ENCODE measurements at places on chromosomes 1 and 21. TPM values are rescaled to one million over a fixed set of nuclear protein-coding genes. Genes with fewer than 3 reads are reported as not detected.

LCE1C gene
- not detected for total RNA-seq

DNA sequence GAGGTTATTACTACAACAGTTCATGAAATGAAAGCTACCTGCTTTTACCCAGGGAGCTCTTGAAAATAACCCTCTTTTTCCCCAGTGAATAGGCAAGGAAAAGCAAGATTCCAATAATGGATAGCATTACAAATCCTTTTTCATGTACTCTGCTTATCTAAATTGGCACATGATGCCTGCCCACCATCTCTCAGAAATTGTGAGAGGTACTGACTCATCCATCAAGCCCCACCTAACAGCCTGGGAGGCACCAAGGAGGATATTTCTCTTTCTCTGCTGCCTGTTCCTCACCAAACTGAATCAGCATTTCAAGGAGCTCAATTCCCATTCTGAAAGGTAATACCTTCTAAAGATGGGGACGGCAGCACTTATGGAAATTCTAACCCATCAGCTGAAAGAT is 34.4 kb downstream of the PALMD start:
- H3K36me3 ChIP-seq, result no peaks in the 10 kb centered on the region
- no peak overlapping the region for H3K27ac ChIP-seq
- no peak for DNase-seq
- H3K4me1 ChIP-seq, result peaks cover 4% of the 10 kb centered on the region

GRCh38 chr1:4171480-4172450 is 271.7 kb upstream of the C1orf174 start:
- no peaks in the 10 kb centered on the region for H3K4me1 ChIP-seq
- no peak overlapping the region for H3K27ac ChIP-seq
- H3K36me3 ChIP-seq, result no peaks in the 10 kb centered on the region
- peak; percentile 46 for DNase-seq

S100A8 gene
- total RNA-seq, result 556 TPM

- DNase-seq, result no peak
- no peak overlapping the region for H3K4me3 ChIP-seq
- H3K27me3 ChIP-seq, result no peaks in the 10 kb centered on the region
- H3K36me3 ChIP-seq, result no peaks in the 10 kb centered on the region
- H3K27ac ChIP-seq, result no peak overlapping the region
These were observed 487.6 kb upstream of the CAMK1G start for GRCh38 chr1:209095627-209096595.

SPRR1B gene
- total RNA-seq, result not detected

DNA sequence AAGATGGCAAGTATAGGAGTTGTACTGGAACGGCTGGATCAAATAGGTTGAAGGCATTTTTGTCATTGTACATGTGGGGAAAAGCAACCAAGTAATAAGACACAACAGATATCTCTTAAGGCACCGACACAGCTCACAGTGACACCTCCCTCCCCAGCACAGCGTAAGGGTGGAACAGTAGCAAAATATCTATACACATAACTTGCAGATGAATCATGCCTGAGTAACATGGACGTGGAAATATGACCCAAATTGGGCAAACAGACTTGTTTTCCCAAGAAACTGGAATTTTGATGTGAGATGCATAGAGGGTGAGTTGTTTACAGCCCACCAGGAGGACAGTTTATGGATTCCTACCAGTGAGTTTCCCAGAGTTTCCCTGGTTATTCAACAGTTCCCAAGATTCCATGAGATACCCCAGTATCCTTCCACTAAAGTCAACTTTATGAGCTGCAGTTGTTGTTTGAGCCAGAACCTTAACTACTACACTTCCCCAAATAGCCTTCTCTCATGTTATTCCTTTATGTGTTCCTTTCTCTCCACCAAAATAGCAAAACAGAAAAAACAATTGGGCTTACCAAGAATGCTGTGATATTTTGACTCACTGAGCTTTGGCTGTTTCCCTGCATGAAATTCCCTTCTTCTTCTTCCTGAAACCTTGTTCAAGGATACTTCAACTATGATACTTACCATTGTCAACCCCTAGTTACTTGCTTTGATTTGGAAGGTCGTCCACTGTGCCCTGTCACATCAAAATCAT is 7.1 kb upstream of the DR1 start:
- H3K4me1 ChIP-seq, result no peaks in the 10 kb centered on the region
- H3K4me3 ChIP-seq, result no peak overlapping the region
- no peaks in the 10 kb centered on the region for H3K27me3 ChIP-seq
- no peak overlapping the region for H3K27ac ChIP-seq
- DNase-seq, result no peak

- DNase-seq, result no peak
- no peak overlapping the region for H3K27ac ChIP-seq
- no peak overlapping the region for H3K4me3 ChIP-seq
- no peaks in the 10 kb centered on the region for H3K4me1 ChIP-seq
- peaks cover 2% of the 10 kb centered on the region for H3K36me3 ChIP-seq
These were observed 16.2 kb downstream of the SYF2 start for GRCh38 chr1:25216123-25216522.

HES3 gene
- total RNA-seq, result not detected

GRCh38 chr1:206524739-206525364 is 17.5 kb downstream of the RASSF5 start:
- no peak for DNase-seq
- no peak overlapping the region for H3K27ac ChIP-seq
- H3K4me1 ChIP-seq, result peaks cover 10% of the 10 kb centered on the region
- H3K36me3 ChIP-seq, result no peaks in the 10 kb centered on the region
- H3K27me3 ChIP-seq, result no peaks in the 10 kb centered on the region
